ENCODE measurements at places on chromosomes 2 and 18. TPM values are rescaled to one million over a fixed set of nuclear protein-coding genes. Genes with fewer than 3 reads are reported as not detected.

Gene HOXD13
- 0.15 TPM for total RNA-seq

Gene C1QL2
- 0.48 TPM for total RNA-seq

Gene COLEC11
- total RNA-seq, result 0.62 TPM

Gene TUBB8B
- total RNA-seq, result not detected

Gene GALNT5
- total RNA-seq, result 1.9 TPM

Gene TXNDC2
- total RNA-seq, result 0.12 TPM

Gene ITPRID2
- 36.2 TPM for total RNA-seq

Gene SOWAHC
- total RNA-seq, result 9.3 TPM

Gene GRP
- total RNA-seq, result not detected

Gene EIF2B4
- 59.4 TPM for total RNA-seq

Gene HOXD11
- total RNA-seq, result 5.5 TPM

Gene STARD6
- not detected for total RNA-seq

Gene ASTL
- not detected for total RNA-seq

Gene PASK
- 7.5 TPM for total RNA-seq

Gene SIX2
- 2.0 TPM for total RNA-seq

Gene DSC3
- total RNA-seq, result 1.6 TPM

Gene TMEM182
- total RNA-seq, result 4.4 TPM

Gene SERPINB3
- total RNA-seq, result 0.16 TPM

Gene CDCA7
- 44.6 TPM for total RNA-seq

Gene CDK15
- total RNA-seq, result not detected

Gene ARHGAP15
- total RNA-seq, result not detected

Gene EPHA4
- total RNA-seq, result 1.1 TPM

Gene LIMS2
- total RNA-seq, result 6.3 TPM

Gene GYPC
- total RNA-seq, result not detected

Gene PID1
- total RNA-seq, result 3.3 TPM

Gene C2orf42
- 7.8 TPM for total RNA-seq

Gene CD28
- total RNA-seq, result not detected

Gene CFC1
- total RNA-seq, result 0.09 TPM

Gene APCDD1
- not detected for total RNA-seq

Gene SATB2
- total RNA-seq, result 2.9 TPM

Gene GLB1L
- total RNA-seq, result 6.9 TPM

Gene RAB3GAP1
- 23.1 TPM for total RNA-seq

Gene MYOM1
- 0.41 TPM for total RNA-seq

Gene CCNT2
- 10.1 TPM for total RNA-seq

Gene METAP1D
- total RNA-seq, result 3.0 TPM

Gene RIOK3
- total RNA-seq, result 27.4 TPM

Gene ZAP70
- total RNA-seq, result 0.12 TPM

Gene CYP1B1
- 5.5 TPM for total RNA-seq

Gene IL36A
- not detected for total RNA-seq

Gene RGPD3
- total RNA-seq, result 0.14 TPM

Gene HJURP
- total RNA-seq, result 59.1 TPM

Gene RPE
- total RNA-seq, result 60.0 TPM

Gene PRSS56
- total RNA-seq, result 0.13 TPM

Gene IL1RL1
- total RNA-seq, result 1.0 TPM

Gene DES
- total RNA-seq, result 0.29 TPM

Gene CNDP1
- total RNA-seq, result not detected

Data from A549 treated with Hydrocortisone at 1 μM for 4 hours (cell line).